ENCODE measurements at places on chromosomes 2 and 18. TPM values are rescaled to one million over a fixed set of nuclear protein-coding genes. Genes with fewer than 3 reads are reported as not detected.

TGFA gene
- total RNA-seq: not detected

DNA sequence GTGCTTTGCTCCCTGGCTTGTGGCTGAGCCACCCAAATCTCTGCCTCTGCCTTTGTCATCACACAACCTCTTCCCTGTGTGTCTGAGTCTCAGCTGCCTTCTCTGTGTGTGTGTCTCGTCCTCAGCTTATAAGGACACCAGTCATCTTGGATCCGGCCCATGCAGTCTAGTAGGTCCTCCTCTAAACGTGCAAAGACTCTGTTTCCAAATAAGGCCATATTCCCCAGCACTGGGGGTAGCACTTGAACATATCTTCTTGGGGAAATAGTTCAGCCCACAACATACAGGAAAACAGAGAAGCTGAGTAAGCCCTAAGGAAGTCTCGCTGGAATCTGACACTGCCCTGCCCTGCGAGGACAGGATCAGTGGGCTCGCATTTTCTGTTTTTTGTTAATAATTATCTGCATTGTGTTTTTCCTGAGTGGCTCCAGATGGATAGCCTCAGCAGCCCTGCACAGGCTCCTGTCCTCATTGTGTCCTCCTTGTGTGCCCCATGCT, 42.1 kb downstream of the MTCL1 start:
- no peak overlapping the region for H3K27ac ChIP-seq
- peaks cover 4% of the 10 kb centered on the region for H3K27me3 ChIP-seq
- DNase-seq: no peak
- no peak overlapping the region for H3K4me3 ChIP-seq

DNA sequence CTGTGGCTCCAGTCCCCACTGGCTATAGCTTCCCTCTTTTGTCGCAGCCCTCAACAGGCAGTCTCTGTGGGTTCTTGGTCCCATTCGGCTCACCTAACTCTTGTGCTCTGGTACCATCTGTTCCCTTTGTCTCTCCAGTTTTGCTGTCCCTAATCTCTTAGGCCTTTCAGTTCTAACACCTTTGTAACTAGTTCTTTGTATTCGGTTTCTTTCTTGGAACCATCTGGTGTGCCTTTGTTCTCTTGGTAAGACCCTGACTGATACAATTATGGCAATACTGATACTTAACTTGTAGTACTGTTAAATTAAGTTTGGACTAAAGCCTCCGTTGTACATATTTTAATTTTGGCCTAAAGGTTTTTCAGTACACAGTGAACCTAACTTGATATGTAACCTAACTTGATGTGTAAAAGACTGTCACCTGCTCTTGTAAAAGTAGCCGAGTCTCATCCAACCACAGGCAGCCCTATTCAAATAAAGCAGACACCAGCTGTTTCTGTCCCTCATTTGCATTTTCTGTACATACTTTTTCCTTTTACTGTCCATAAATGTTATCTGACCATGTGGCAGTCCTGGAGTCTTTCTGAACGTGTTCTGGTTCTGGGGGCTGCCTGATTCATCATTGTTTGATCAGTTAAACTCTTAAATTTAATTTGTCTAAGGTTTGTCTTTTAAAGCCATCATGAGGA, 4.8 kb upstream of the MRPL44 start:
- H3K4me3 ChIP-seq: no peak overlapping the region
- DNase-seq: no peak
- H3K36me3 ChIP-seq: no peaks in the 10 kb centered on the region

DNA sequence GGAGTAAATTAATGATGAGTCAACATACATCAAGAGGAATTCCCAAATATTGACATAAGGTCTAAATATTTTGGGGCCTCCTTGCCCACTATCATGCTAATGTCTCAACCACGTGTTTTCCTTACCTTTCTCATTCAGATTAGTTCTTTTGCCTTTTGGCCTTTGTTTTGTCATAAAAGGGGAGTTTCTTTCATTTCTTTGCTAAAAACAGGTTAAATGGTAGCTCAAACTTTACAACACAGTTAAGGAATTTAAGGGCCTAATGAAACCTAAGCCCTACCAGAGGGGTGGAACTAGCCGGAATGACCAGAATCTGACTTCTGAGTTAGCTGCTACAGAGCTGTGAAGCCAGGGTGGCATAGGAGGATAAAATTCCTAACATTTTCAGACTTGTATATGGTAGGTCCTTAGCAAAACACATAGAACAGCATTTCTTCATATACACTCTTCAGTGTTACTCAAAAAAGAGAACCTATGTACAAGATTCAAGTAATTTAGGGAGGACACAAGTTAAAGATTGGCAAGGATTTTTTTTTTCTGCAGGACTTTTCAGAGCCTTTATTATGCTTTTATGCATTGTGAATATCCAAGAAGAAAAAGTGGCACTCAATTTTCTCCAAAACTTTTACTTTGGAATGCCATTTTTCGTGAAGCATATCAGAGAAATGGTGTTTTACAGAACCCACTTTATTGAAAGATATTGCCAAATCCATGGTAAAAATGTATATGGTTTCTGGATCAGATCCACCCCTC, 633.1 kb downstream of the ARHGAP15 start:
- no peak overlapping the region for H3K4me3 ChIP-seq
- no peak for DNase-seq
- H3K36me3 ChIP-seq: no peaks in the 10 kb centered on the region
- H3K27ac ChIP-seq: no peak overlapping the region
- H3K4me1 ChIP-seq: no peaks in the 10 kb centered on the region

Measured in K562 (cell line).